ENCODE measurements at places on chromosomes 6 and 20.

DNA sequence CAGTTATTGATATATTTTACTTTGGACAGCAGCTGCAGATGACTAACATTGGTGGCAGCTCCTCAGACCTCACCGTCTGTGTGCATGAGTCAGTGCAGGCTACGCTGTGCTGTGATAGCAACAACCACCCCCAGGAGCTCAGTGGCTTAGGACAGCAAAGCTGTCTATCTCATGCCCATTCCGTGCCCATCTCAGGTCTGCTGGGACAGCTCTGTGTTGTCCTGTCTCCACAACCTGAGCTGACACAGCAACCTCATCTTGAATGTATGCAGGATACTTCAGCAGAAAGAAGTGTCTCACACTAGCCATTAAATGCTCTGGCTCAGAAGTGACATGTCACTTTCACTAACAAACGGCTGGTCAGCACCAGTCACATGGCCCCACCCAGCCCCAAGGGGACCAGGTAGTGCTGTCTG, 47.7 kb downstream of the BANF2 start:
- DNase-seq: no peak

GRCh38 chr6:27312146-27312949, at the start of gene POM121L2:
POM121L2 (minus strand) TSS chr6:27312273; CDS start chr6:27312170, 103 bp downstream.
- peak; percentile 95 for DNase-seq

GRCh38 chr6:53692172-53692571, 26.6 kb upstream of the KLHL31 start:
- no peak for DNase-seq

GRCh38 chr20:62043131-62043914, 22.4 kb downstream of the TAF4 start:
- no peak for DNase-seq

GRCh38 chr20:1894951-1895673, at the start of gene SIRPA:
SIRPA (plus strand) TSS chr20:1895407; CDS start chr20:1895448, 41 bp downstream.
- DNase-seq: peak; percentile 73

DNA sequence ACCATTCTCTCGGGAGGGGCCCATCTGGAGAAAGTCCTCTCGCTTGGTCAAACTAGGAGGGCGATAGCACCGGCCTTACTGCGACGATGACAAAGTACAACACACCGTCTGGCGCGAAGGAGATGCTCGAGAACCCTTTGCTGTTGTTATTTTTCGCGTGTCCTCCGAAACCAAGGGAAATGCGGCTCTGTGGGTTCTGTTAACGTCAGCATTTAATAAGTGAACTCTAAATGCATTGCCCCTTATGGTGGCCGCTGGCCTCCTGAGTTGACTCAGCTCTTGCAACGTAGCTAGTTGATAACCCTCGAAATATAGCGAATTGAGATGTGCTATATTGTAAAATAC, 577 bp upstream of the SCAND1 start:
- no peak for DNase-seq

- no peak for DNase-seq
Measured at GRCh38 chr6:380234-381218, 11.0 kb upstream of the IRF4 start.

DNA sequence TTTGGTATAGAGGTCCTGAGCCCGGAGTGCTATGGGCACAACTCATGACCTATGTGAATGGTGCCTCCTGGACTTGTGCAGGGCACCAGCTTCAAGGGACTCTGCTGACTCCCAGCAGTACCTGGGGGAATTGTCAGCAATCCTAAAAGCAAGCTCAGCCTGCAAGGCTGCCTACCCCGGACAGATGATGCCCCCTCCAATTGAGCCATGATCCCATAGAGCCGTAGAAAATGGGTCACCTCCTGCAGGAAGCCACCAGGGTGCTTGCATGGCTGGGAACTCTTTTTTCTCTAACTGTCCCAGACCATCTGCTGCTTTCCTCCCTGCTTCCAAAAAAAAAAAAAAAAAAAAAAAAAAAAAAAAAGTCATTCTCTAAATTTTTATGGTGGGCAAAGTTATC, 12.9 kb upstream of the PRND start:
- DNase-seq: no peak

DNA sequence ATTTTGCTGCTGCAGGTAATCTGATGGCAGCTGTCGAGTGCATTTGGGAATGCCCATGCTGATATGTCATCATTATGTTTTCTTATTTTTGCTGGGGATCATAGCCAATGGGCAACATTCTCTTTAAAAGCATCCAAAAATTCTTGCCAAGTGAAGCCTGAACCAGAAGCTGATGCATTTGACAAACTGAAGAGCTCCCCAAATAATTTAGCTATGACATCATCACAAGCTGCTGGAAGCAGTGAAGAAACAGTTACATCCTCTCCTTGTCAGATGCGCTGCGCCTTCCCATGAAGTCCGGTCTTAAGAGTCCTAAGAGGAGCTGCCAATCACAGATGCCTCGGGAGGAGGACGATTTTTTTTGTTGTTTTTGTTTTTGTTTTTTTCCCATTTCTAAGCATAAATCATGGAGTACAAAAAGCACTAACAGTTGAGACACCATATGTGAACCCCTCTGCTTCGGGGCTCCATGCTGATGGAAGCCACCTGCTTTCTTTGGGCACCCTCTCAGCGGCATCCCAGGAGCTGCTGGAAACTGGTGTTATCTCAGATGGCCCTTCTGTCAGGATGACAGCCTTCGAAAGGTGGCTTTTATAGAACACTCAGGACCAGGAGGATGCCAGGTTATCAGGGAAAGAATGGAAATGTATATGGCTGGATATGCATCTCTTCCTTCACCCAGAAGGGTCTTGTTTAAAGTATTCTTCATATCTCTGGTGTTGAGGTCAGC, 56.1 kb upstream of the FOXQ1 start:
- no peak for DNase-seq

DNA sequence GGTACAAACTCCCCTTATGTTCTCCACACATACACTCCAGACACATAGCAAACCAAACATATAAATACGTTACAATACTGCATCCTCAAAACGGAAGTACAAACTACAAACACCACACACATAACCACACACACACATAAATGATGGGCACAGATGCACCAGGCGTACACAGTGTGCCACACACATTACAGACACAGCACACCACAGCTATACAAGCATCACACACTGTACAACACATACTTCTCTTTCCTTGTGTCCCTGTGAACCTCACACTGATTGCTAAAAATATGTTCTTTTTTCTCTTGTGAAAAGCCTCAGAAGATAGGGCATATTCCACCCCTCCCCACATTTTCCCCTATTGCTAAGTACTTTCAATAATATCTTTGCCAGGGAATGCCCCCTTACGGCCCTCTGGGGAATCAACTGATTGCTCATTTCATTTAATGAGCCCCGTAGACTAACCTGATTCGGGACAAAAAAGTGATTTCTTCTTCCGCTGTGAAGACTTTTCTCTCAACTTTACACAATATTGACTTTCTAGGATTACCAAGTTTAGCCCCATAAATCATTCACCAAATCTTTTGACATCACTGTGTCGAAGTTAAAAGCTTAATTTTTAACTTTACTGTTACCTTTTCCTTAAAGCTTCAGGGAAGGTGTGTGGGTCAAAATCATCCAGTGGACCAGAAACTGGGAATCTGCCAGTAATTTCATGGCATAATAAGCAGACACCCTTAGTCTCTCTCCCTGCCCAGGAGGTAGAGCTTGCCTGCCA, at the start of gene SLC17A1:
TSS of gene SLC17A1 (minus strand) at position 521 of the 775 bp plus-strand sequence. CDS start 1,495 bp downstream, outside the sequence.
- no peak for DNase-seq

Data from NCI-H748 treated with DMSO at 0.1 percent for 48 hours (cell line).